Activated CD4-positive, alpha-beta T cell treated with anti-CD3 and anti-CD28 coated beads, Interleukin-2, amount 10 ng/mL, durations not matched to agents 7 days and 5 days (primary cell): ENCODE measurements at places on chromosomes 4 and X. TPM values are rescaled to one million over a fixed set of nuclear protein-coding genes. Genes with fewer than 3 reads are reported as not detected.

GRCh38 chrX:153905481-153906095 lies 1.1 kb downstream of the AVPR2 start:
- no peaks in the 10 kb centered on the region for H3K27me3 ChIP-seq
- peaks cover 30% of the 10 kb centered on the region for H3K4me1 ChIP-seq
- H3K4me3 ChIP-seq = no peak overlapping the region
- H3K27ac ChIP-seq = no peak overlapping the region
- H3K36me3 ChIP-seq = peaks cover 5% of the 10 kb centered on the region

Gene CXorf49
- total RNA-seq = not detected

GRCh38 chr4:182291597-182292270 lies 48.5 kb downstream of the TENM3 start:
- H3K27me3 ChIP-seq = no peaks in the 10 kb centered on the region
- H3K4me1 ChIP-seq = no peaks in the 10 kb centered on the region

- H3K27me3 ChIP-seq = no peaks in the 10 kb centered on the region
- H3K27ac ChIP-seq = no peak overlapping the region
- no peak overlapping the region for H3K4me3 ChIP-seq
Measured at GRCh38 chrX:109658391-109658790, 33.4 kb upstream of the KCNE5 start.

Gene ASMTL
- total RNA-seq = 30.7 TPM

GRCh38 chr4:105061731-105062130 lies 84.9 kb upstream of the TET2 start:
- peak overlapping the region; percentile 69 for H3K27ac ChIP-seq
- H3K36me3 ChIP-seq = no peaks in the 10 kb centered on the region
- no peak for DNase-seq
- H3K4me1 ChIP-seq = peaks cover 28% of the 10 kb centered on the region
- no peak overlapping the region for H3K4me3 ChIP-seq

- H3K4me3 ChIP-seq = no peak overlapping the region
- H3K4me1 ChIP-seq = peaks cover 7% of the 10 kb centered on the region
- H3K27ac ChIP-seq = no peak overlapping the region
- H3K27me3 ChIP-seq = no peaks in the 10 kb centered on the region
- H3K36me3 ChIP-seq = peaks cover 10% of the 10 kb centered on the region
Measured at GRCh38 chr4:109723110-109723509, 6.8 kb downstream of the PLA2G12A start.

GRCh38 chrX:129768186-129768585 lies 11.6 kb upstream of the SASH3 start:
- no peaks in the 10 kb centered on the region for H3K27me3 ChIP-seq
- peaks cover 14% of the 10 kb centered on the region for H3K36me3 ChIP-seq
- DNase-seq = no peak
- peaks cover 71% of the 10 kb centered on the region for H3K4me1 ChIP-seq

- no peaks in the 10 kb centered on the region for H3K36me3 ChIP-seq
- no peaks in the 10 kb centered on the region for H3K4me1 ChIP-seq
- no peak overlapping the region for H3K27ac ChIP-seq
- no peak overlapping the region for H3K4me3 ChIP-seq
- H3K27me3 ChIP-seq = no peaks in the 10 kb centered on the region
Measured at GRCh38 chrX:44674906-44675305, 132.2 kb upstream of the FUNDC1 start.

Gene ARHGAP36
- total RNA-seq = not detected

Gene PPARGC1A
- not detected for total RNA-seq

- H3K36me3 ChIP-seq = peaks cover 10% of the 10 kb centered on the region
- H3K4me1 ChIP-seq = peaks cover 15% of the 10 kb centered on the region
- no peak overlapping the region for H3K4me3 ChIP-seq
- no peaks in the 10 kb centered on the region for H3K27me3 ChIP-seq
- H3K27ac ChIP-seq = no peak overlapping the region
- DNase-seq = no peak
Measured at GRCh38 chrX:3738509-3738908, 25.1 kb upstream of the PRKX start.

- peaks cover 19% of the 10 kb centered on the region for H3K4me1 ChIP-seq
- peak overlapping the region; percentile 96 for H3K27ac ChIP-seq
- peak overlapping the region; percentile 87 for H3K4me3 ChIP-seq
- no peaks in the 10 kb centered on the region for H3K27me3 ChIP-seq
Measured at GRCh38 chrX:48737940-48738339, 23.6 kb upstream of the GLOD5 start.

- DNase-seq = no peak
- no peak overlapping the region for H3K27ac ChIP-seq
- H3K27me3 ChIP-seq = no peaks in the 10 kb centered on the region
- no peaks in the 10 kb centered on the region for H3K36me3 ChIP-seq
- H3K4me1 ChIP-seq = no peaks in the 10 kb centered on the region
Measured at GRCh38 chr4:182246401-182247205, 3.4 kb downstream of the TENM3 start.

DNA sequence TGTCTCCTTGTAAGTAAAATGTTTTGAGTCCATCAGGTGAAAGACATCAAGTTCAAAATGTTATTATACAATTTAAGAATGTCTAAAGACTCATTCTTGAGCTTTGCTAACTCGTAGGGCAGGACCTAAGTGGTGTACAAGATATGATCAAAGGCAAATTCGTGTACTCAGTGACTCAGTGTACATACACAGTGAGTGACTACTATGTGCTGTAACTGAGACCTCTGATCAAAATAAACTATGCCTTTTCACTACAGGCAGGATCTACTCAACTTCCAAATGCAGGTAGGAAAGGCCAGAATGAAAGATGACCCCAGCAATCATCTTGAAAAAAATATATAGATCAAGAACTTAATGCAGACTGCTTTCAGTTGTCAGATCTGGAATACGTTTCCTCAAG lies 49.9 kb downstream of the ADGRG2 start:
- no peaks in the 10 kb centered on the region for H3K36me3 ChIP-seq
- no peaks in the 10 kb centered on the region for H3K4me1 ChIP-seq
- no peaks in the 10 kb centered on the region for H3K27me3 ChIP-seq
- no peak for DNase-seq
- H3K4me3 ChIP-seq = no peak overlapping the region
- H3K27ac ChIP-seq = no peak overlapping the region

Gene SCD5
- total RNA-seq = 2.0 TPM

DNA sequence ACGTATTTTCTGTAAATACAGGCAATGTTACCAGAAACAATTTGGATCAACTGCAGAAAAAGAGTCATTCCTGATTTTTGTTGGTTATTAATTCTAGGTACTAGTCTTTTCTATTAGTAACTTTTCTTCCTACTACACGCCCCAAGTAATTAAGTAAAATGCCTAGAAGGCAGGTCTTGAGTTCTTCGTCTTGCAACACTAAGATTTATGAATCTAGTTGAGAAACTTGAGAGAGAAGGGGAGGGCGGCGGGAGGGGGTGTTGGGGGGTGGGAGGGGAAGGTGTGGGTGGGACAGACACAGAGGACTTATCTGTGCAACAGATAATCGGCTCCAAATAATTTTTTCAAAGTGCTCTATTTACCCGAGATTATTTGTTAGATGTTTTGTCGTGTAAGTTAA lies 3.0 kb downstream of the RAP2C start:
- H3K4me3 ChIP-seq = peak overlapping the region; percentile 94
- no peaks in the 10 kb centered on the region for H3K27me3 ChIP-seq
- H3K27ac ChIP-seq = peak overlapping the region; percentile 96

- no peaks in the 10 kb centered on the region for H3K36me3 ChIP-seq
- no peak overlapping the region for H3K4me3 ChIP-seq
- peaks cover 14% of the 10 kb centered on the region for H3K4me1 ChIP-seq
- H3K27ac ChIP-seq = no peak overlapping the region
Measured at GRCh38 chrX:43813898-43814297, 68.4 kb downstream of the MAOB start.

Gene ZNF711
- total RNA-seq = 0.42 TPM

DNA sequence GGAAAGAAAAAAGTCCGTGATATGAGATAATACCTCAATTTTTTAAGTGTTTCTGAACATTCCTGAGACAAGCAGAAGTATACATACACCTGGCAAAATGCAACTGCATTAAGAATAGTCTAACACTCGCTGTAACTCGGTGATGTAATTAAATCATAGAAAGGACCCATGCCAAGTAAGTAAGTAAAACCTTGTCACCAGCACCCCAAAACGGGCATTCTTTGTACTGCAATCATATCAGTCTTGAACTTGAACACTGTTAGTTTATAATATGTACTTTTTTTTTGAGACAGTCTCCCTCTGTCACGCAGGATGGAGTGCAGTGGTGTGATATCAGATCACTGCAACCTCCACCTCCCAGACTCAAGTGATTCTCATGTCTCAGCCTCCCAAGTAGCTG lies 47.4 kb downstream of the SMIM14 start:
- no peak overlapping the region for H3K4me3 ChIP-seq
- H3K4me1 ChIP-seq = no peaks in the 10 kb centered on the region
- no peak for DNase-seq

GRCh38 chr4:67907650-67908049 lies 23.8 kb upstream of the TMPRSS11D start:
- no peaks in the 10 kb centered on the region for H3K36me3 ChIP-seq
- no peak for DNase-seq
- no peak overlapping the region for H3K4me3 ChIP-seq
- H3K4me1 ChIP-seq = no peaks in the 10 kb centered on the region

DNA sequence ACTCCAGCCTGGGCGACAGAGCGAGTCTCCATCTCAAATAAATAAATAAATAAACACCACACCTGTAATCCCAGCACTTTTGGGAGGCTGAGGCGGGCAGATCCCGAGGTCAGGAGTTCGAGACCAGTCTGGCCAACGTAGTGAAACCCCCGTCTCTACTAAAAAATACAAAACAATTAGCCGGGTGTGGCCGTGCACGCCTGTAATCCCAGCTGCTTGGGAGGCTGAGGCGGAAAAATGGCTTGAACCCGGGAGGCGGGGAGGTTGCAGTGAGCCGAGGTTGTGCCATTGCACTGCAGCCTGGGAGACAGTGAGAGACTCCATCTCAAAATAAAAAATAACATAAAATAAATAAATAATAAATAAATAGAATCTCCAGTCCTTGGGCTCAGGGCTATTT lies 185.8 kb downstream of the SHOX start:
- no peaks in the 10 kb centered on the region for H3K36me3 ChIP-seq
- no peak overlapping the region for H3K4me3 ChIP-seq
- H3K27ac ChIP-seq = no peak overlapping the region
- no peak for DNase-seq
- no peaks in the 10 kb centered on the region for H3K4me1 ChIP-seq

- peaks cover 33% of the 10 kb centered on the region for H3K36me3 ChIP-seq
- H3K27me3 ChIP-seq = no peaks in the 10 kb centered on the region
- DNase-seq = no peak
- no peak overlapping the region for H3K27ac ChIP-seq
- no peak overlapping the region for H3K4me3 ChIP-seq
Measured at GRCh38 chr4:112557676-112558411, 41.9 kb upstream of the NEUROG2 start.

Gene DCLK2
- not detected for total RNA-seq

Gene OTUD4
- total RNA-seq = 47.3 TPM
